ENCODE measurements at places on chromosomes 6 and 20.

DNA sequence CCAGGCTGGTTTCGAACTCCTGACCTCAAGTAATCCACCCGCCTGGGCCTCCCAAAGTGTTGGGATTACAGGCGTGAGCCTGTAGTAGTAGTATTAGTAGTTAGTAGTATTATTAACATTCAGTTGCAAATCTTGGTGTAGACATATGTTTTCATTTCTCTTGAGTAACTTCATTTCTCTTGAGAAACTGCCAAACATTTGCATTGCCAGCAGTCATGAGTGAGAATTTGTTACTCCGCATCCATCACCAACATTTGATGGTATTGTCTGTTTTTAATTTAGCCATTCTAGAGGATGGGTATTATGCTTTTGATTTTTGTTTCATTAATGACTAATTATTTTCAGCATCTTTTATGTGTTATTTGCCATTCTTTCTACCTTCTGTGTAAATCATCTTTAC, 1.5 kb upstream of the ERVFRD-1 start:
- DNase-seq, result no peak

GRCh38 chr6:41568585-41569384, 22.6 kb downstream of the FOXP4 start:
- no peak for DNase-seq

- no peak for DNase-seq
These were observed 2.4 kb upstream of the SYTL3 start for GRCh38 chr6:158647501-158647900.

DNA sequence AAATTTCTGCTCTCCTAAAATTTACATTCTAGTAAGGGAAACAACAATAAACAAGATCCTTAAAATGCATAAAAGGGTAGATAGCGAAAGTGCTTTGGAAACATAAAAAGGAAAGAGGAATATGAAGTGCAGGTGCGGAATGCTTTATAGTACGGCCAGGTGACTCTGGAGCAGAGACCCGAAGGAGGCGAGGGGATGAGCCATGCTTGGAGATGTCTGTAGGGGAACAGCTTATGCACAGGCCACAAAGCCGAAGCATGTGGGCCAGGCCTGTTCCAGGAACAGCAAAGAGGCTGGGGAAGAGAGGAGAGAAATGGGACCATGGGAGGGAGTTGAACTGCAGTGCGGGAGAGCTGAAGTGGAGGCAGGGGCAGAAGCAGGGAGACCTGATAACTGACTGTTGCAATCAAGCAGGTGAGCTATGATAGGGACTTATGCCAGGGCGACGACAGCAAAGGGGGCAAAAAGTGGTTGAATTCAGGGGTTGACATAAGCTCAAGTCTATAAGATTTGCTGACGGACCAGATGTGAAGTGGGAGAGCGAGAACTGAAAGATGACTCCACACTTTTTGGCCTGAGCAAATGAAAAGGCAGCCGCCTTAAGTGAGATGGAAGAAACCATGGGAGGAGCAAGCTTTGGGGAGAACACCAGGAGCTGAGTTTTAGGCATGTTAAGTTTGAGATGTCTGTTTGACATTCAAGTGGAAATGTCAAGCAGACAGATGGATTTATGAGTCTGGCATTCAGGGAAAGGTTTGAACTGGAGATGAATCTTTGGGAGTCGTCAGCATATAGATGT, 83.1 kb downstream of the CNBD2 start:
- DNase-seq, result no peak

- DNase-seq, result no peak
These were observed 1.5 kb downstream of the TFAP2A start for GRCh38 chr6:10413262-10413849.

DNA sequence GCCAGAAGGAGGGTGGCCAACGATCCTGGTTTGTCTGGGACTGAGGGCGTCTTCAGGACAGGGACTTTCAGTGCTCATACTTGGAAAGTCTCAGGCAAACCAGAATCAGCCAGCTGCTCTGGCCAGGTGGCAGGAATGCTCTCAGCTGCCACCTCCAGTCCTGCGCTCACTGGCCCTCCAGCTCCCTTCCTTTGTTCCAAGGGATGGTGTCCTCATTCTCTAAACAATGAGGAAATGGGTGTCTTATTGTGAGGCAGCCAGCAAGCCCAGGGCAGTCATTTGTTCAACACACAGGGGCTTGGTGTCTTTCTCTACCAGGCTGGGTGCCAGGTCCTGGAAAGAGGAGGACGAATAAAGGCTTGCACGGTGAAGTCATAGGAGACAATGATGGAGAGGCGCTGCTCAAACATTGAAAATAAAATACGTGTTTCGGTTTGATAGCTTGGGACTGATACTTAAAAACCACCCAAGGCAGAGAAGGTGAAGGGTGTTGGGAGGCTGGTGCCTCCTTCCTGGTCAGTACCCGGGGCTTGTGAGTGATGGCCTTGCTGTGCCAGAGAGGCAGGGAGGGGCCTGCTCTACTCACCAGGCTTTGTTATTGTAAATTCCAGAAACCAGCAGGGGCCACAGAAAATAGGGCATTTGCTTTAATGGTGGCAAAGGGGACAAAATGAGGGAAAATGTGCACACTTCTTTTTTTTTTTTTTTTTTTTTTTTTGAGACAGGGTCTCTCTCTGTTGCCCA, 11.3 kb upstream of the TMEM181 start:
- DNase-seq, result no peak

DNA sequence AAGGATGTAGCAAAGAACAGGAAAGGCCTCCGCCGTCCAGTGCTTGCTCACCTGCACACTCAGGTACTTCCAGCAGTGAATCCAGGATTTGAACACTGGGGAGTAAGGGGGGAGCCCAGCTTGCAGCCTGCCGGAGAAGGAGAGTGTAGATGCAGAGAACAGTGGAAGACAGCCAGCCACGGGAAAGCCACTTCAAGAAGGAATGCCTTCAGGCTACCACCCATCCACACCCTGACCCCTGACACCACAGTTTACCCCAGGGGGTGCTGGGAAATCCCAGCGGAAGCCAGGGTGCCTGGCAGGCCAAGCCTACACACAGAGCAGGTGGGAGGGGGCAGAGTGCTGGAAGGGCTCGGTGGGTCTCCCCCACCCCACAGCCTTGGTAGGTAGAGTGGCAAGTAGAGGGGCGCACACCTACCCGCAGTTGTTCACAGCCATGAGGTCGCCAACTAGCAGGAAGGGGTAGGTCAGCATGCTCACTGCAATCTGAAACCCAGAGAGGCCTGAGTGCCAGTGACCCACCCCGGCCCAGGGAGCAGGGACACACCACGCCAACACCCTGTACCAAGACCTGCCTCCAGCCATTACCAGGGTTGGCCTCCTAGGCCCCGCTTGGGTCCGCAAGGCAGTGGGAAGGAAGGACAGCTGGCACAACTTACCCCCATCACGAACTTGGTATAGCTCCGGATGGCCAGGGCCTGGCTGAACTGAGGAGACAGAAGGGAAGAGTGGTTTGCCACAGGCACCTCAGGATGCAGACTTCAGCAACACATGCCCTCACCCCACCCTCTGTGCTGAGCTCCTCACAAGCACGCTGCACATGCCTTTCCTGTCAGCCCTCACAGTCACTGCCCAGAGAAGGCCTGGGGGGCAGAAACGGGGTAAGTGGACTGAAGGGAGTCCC, 15.7 kb downstream of the PI16 start:
- DNase-seq, result no peak

GRCh38 chr20:4050203-4050980, 35.0 kb upstream of the RNF24 start:
- no peak for DNase-seq

DNA sequence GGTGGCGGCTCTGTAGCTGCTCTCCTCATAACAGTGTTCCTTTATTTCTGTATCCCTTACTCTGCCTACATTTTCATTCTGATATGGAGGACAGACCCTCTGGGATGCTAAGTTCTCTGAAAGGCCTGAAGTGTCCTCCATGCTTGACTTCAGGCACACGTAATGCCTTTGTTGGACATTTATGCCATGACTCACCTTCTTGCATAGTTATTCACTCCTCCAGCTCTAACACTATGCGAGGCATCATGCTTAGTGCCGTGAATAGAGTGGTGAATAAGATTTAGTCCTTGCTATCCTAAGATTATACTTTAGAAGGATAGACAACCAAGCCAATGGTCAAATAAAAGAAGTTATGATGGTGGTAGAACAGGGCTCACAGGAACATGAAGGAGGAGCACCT, 760.9 kb upstream of the FLRT3 start:
- DNase-seq, result no peak

DNA sequence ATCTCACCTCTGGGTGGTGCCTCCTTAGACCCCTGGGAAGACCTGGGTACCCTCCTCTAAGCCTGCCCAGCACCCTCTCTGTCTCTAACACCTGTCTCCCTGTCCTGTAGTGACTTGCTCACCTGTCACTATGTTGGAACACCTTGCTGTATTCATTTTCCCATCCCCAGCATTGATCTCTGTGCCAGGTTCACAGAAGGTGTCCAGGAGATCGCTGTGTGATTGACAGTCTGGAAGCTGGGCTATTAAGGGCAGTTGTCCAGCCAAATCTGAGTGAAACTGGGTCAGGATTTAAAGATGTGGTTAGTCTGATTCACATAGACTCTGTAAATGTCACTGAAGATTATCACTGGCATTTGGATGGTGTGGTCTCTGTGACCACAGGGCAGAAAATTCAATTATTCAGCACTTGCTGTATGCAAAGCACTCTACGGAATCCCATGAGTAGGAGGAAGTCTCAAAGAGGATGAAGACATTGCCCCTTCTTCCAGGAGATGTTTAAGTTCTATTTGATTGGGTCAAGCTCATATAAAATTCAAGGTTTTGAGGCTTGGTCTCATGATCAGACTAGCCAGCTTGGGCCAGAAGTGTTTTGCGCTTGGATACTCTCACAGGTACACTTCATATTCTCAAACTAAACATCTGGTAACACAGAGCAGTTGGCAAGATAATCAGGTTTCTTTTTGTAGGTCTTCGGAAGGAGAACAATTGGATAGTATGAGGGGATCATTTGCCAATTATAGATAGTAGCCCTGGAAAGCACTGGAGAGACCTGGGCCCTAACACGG, 57.8 kb upstream of the TAGAP start:
- DNase-seq, result no peak

GRCh38 chr6:3939368-3939958, 90.3 kb downstream of the FAM50B start:
- DNase-seq, result no peak

GRCh38 chr20:41510224-41510623, 108.0 kb downstream of the CHD6 start:
- no peak for DNase-seq

GRCh38 chr20:46509523-46509922, 3.8 kb downstream of the ZNF334 start:
- DNase-seq, result no peak

DNA sequence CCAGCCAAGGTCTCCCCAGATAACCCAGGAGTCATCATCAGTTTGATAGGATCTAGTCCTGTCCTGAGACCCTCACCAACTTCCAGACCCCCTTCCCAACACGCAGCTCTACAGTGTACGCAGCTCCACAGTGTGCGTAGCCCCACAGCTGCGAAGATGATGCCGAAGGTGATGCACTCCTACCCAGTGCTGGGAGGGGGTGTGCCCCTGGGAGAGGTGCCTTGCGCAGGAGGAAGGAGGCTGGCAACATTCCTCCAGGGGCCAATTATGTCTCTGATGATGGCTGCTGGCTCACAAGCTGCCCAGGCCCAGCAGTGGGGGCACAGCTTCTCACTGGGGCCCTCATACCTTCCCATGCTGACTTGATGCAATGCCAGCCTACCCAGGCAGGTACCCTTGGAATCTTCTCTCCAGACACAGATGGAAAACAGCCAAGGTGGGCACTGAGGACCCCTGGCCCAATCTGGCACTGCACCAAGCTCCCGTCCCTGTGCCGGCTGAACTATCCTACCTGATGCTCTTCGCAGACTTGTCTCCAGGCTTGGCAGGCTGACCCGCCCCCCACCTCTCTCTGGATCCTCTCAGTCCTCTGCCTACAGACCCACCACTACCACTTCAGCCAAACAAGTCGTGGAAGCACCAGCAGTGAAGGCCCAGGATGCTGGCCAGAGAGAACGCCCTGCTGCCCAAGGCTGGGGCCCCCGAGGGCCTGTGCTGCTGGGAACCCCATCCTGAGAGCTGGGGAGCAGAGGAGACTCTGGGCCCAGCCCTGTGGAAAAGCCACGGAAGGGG, 1.4 kb downstream of the ZNF512B start:
- no peak for DNase-seq

- no peak for DNase-seq
These were observed 507.5 kb upstream of the MAP3K7 start for GRCh38 chr6:91094341-91094740.

GRCh38 chr6:163300838-163301237, 113.7 kb upstream of the QKI start:
- no peak for DNase-seq
